ENCODE measurements at places on chromosomes 3 and 15.

- no peak for DNase-seq
These were observed 2.5 kb upstream of the KIF7 start for GRCh38 chr15:89657686-89658200.

DNA sequence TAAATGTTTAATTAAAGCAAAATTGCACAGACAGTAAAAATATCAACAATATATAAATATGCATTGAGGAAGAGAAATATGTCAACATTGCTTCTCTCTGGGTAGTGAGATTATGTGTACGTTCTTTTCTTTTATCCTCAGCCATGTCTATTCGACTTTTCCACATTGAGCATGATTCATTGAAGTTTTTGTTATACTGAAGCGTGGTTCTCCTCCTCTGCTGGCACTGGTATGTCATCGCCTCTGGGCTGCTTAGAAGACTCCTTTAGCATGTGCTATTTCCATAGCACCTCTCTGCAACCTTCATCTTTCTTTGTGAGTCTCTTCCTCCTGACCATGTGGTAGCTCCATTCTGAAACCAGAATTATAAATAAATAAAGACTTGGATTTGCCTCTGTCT lies 65.8 kb upstream of the AKAP13 start:
- no peak for DNase-seq

- no peak for DNase-seq
These were observed 42.5 kb downstream of the LPP start for GRCh38 chr3:188196232-188196990.

DNA sequence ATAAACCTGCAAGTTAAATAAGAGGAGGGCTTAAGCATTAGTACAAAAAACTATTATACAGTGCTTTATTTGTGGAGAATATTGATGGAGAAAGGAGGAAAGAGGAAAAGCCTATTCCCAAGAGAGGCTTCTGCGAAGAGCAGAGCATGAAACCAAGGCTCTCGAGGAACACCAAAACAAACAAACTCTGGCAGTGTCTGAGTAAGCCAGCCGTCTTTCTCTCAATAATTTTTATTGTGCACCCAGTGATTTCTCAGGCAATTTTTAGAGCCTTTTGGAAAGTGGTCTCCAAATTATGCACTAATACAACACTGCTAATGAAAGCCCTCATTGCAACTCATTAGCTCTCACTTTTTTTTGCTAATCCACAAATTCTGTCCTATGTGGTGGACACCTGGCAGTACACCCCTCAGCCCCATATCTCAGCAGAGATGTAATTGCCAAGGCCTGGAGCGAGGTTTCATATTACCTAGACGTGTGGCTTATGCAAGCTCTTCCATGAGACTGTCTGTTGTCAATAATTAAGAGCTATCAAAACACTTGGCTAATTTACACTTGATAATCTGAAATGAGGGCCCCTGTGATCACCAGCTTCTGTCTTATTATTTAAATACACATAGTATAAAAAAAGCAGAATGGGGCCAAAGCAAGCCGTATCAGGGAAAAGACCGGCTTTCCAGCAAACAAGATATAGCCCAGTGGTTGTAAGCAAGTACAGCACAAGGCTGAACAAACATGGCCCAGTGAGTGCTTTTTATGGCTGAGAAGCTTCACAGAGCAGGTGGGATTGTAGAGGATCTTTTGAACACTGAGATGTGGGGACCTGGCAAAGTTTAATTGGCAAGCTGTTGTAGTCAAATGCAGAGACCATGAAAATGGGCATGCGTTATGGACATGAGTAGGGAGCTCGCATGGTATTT lies 216.9 kb downstream of the ROBO2 start:
- no peak for DNase-seq

DNA sequence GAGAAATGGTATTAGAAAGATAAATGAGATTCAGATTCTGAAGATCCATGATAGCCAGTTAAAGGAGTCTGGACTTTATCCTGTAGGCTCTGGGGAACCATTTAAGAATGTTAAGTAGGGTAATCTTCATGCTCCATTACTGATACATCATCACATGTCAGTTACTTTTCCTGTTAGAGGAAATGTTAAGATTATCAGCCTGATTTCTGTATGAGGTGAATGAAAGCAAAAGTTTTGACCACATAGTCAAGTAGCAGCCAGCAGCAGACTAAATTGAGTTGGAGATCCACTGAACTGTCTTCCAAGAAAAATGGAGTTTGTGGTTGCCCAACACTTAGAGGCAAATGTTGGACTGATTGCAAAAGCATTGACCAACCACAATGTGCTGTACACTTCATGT lies 4.7 kb upstream of the COPB2 start:
- no peak for DNase-seq

DNA sequence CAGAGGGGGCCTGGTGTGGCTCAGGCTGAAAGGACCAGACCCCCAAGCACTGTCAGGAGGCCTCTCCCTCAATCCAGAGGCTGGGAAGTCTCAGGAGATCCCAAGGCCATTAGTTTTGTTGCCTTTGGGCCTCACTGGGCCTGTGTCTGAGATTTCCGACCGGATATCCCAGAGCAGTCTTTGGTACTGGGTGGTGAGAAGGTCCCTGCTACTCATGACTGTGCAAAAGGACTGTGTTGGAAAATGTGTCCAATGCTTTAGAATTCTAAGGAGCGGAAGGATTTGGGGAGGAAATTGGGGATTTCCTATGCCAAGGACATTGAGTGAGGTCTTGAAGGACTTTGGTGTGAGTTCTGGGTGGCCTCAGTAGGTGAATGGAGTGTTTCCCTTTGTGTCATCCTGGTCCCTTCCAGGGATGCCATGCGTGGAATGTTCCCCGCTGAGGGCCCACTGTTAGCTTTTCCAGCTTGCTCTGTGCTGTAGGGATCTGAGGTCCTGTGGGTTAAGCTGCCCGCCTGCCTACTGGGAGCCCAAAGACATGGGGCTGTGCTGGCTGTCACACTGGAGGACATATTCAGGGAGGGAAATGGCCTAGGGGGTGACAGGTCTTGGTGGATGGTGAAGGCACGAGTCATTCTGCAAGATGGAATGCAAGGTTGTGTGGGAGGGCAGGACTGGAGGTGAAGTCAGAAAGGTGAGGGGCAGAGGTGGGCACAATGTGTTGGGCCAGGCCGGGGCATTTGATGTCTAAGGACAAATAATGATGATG lies 16.4 kb downstream of the SMAD6 start:
- DNase-seq = no peak

- no peak for DNase-seq
These were observed 3.6 kb upstream of the C3orf85 start for GRCh38 chr3:109132801-109133473.

GRCh38 chr3:63891518-63891917 lies 20.7 kb downstream of the SCAANT1 start:
- no peak for DNase-seq

GRCh38 chr3:82940124-82940523 lies 1178.7 kb upstream of the GBE1 start:
- DNase-seq = no peak

- no peak for DNase-seq
These were observed 148.9 kb downstream of the OXSM start for GRCh38 chr3:25938566-25939325.

- DNase-seq = no peak
These were observed 203.9 kb downstream of the PTPRG start for GRCh38 chr3:61765157-61765876.

DNA sequence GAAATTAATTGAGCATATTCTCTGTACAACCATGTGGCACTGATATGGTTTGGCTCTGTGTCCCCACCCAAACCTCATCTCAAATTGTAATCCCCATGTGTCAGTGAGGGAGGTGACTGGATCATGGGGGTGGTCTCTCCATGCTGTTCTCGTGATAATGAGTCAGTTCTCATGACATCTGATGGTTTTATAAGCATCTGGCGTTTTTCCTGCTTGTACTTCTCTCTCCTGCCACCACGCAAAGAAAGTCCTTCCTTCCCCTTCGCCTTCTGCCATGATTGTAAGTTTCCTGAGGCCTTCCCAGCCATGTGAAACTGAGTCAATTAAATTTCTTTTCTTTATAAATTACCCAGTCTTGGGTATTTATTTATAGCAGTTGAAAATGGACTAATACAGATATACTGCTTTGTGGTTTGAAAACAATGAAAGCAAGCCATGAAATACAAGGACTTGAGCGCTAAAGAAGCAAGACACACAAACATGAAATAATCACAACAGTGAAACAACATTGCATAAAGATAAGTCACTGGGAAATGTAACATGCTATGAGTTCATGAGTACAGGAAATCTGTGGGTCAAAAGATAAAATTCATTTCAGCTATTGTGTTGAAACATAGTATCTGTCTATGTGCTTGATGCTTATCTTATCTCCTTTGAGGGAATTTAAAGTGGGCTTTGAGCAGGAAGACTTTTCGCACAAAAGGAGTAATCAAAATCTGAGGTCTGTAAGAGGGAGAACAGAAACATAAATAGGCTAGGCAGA lies 288.7 kb downstream of the GBE1 start:
- DNase-seq = no peak

DNA sequence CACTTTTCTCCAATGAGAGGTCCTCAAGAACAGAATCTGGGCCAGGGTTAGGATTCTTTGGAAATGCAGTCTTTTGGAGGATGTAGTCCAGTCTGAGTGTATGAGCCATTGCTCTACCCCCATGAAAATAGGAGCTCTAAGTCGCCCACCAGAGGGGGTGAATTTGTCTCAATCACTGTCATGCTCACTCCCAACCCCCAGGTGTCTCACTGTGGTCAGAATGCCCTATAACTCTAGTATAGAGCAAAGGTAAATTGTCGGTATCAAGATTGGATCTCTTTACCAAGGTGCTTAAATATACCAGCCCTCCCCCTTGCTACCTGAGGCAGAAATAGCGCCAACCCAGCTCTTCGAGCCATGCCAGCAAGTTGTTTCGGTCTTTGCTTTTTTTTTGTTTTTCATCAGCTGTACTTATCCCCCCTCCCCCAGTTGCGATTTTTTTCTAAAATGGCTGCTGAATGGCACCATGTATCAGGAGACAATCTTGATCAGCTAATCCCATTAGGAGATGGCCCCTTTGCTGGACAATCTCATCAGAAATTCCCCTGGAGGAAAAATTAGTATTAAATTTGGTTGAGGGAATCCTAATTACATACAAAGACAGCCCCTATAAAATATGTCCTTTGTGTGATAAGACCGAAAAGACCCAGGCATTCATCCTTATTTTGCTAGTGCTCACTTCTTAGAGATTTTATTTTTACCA lies 130.7 kb downstream of the EBLN2 start:
- no peak for DNase-seq

- DNase-seq = no peak
These were observed 6.6 kb upstream of the ZNF148 start for GRCh38 chr3:125381743-125382142.

DNA sequence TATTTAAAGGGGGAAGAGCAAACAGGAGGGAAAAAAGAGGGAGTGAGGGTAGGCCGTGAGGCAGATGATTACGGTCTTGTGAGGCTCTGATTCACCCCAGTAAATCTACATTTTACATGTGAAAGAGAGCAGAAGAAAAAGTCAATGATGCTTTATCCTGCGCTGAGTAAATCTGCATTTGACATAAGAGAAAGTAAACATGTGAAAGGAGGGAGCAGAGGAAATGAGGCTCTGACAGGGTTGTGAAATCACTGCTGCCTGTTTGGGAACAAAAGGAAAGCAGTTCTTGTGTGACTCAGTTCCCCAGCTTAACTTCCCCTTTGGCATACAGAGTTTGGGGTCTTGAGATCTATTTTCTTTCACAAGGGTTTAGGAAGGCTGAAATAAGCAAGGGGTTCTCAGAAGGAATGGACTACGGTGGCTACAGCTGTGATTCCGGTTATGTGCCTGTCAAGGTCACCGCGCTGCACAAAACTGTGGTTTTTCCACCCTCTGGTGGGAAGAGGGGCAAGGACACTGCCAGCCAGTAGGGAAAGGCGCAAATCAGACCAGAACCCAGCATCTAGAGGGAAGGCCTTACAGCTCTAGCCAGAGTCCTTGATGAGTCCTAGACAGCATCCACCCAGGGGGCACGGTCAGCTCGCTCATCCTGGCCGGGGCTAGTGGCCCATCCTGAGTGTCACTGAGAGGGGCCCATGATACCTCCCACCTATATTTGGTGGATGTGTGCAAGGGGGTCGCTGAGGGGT lies 18.9 kb upstream of the HCN4 start:
- no peak for DNase-seq

GRCh38 chr3:112688085-112688769 lies 47.3 kb upstream of the CCDC80 start:
- no peak for DNase-seq

DNA sequence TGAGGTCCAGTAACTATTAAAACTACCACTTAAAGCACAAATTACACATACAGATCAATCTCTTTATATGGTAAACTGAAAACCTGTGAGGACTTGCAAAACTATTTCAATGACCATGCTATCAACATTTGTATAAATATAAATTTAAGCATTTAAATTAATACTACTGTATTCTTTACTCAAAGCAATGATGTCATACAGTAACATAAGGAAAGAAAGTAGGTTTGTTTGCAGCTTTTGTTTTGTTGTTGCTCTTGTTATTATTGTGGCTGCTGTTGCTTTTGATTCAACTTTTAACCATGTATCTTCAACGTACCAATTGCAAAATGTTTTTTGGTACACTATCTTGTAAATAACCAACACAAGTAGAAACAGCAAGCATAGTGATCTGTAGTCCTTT lies 22.0 kb downstream of the CBLB start:
- no peak for DNase-seq

- no peak for DNase-seq
These were observed 174.1 kb upstream of the SLCO3A1 start for GRCh38 chr15:91679447-91679846.

- DNase-seq = no peak
These were observed 5.2 kb upstream of the GOLIM4 start for GRCh38 chr3:168100777-168101492.

DNA sequence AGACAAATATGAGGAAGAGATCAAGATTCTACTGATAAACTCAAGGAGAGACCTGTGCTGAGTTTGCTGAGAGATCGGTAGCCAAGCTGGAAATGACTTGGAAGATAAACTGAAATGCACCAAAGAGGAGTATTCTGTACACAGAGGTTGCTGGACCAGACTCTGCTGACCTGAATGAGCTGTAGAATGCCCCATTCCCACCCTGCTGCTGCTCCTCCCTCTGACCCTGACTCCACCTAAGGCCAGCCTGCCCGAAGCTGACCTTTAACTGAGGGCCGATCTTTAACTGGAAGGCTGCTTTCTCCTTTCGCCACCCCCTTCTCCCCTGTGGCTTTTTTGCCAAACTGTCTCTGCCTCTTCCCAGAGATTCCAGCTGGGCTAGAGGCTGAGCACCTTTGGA lies 34.6 kb downstream of the CDIN1 start:
- DNase-seq = no peak

GRCh38 chr3:45807681-45808540 lies 11.6 kb upstream of the SLC6A20 start:
- no peak for DNase-seq

- no peak for DNase-seq
These were observed 20.1 kb upstream of the BCL6 start for GRCh38 chr3:187765342-187765741.

Measured in CD14-positive monocyte (primary cell).